ENCODE measurements at places on chromosomes 6 and 20.

DNA sequence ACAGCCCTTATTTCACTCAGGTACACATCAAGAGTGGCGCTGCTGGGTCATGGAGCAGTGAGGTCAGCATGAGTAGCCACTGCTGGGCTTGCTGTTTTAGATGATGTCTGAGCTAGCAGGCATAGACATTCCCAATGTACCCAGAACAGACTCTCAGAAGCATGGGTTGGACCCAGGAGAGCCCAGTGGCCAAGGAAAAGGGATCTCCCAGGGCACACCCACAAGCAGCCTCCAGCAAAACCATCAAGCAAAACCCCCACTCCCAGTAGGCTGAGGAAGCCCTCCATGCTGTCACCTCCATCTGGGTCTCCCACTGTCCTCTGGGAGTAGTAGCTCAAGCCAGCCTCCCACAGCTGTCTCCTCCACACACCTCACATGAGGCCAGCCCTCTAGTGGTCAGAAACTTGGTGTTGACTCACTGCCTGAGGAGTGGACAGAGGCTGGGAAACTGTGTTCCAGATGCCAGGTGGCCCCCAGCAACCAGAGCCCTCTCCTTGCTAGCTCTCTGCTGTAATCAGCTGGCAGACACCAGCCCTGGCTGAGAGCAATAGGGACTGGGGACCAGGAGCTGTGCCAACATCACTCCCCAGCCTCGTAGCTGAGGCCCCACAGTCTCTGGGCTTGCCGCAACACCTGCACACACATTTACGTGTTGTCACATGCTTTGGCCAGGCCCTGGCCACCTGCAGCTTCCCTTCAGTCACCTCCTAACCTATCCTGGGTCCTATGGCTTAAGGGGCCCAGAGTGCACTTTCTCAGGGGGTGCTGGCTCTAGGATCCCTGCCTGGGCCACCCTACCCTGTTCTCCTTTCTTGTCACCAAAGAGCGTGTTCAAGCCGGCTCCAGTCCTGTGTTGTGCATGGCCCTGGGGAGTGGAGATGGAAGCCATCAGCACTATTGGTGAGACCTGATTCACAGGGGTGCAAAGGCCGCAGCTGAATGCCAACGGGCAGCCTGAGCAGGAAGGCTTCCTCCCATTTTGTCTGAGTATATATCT is 1.9 kb upstream of the AP5S1 start:
- DNase-seq, result no peak

DNA sequence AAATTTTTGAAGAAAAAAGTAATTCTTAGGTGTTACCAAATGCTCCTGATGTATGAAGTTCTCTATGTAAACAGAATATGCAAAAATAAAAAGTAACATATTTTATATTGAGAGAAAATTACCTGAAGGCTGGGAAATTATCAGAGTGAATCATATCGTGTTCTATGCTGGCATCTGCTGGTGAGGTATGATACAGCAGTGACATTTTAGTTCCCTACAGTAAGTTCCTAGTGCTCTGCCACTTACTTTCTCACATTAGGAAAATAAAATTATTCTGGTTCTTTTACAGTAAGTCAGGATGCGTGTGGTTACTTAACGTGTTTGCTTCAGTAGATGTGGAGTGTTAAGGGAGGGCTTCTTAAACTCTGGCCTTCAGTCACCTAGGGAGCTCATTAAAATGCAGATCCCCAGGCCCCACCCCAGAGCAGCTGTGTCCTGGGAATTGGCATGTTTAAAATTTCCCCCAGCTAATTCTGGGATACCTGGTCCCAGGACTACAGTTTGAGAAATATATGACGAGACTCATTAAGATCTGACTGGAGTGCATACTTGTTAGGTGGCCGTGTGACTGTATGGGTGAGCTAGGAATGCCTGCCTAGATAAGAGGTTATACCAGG is 3.2 kb downstream of the ACTR5 start:
- DNase-seq, result no peak

GRCh38 chr6:170114956-170115855 is 175.7 kb downstream of the DLL1 start:
- DNase-seq, result peak; percentile 53

- DNase-seq, result no peak
These were observed 270.7 kb upstream of the TAB2 start for GRCh38 chr6:149046822-149047246.

GRCh38 chr20:64194269-64194668 is 30.0 kb downstream of the MYT1 start:
- no peak for DNase-seq

GRCh38 chr6:68691120-68691519 is 56.0 kb downstream of the ADGRB3 start:
- DNase-seq, result no peak

DNA sequence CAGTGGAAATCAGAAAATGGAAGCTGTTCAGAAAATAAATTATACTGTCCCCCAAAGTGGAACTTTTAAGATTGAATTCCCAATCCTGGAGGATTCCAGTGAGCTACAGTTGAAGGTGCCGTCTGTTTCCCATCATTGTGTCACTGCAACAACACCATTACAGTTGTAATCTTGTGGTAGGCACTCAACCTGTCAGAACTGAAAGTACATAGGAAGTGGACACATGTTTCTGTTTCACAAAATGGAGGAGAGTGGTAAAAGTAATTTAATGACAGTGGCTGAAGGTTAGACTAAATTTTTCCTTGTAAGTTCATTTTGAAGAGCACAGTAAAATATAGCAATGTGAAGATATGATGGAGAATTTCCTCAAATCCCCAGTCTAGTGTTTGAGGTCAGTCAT is 70.0 kb downstream of the CD109 start:
- no peak for DNase-seq

GRCh38 chr6:73382462-73383113 is 12.0 kb upstream of the DDX43 start:
- DNase-seq, result no peak

DNA sequence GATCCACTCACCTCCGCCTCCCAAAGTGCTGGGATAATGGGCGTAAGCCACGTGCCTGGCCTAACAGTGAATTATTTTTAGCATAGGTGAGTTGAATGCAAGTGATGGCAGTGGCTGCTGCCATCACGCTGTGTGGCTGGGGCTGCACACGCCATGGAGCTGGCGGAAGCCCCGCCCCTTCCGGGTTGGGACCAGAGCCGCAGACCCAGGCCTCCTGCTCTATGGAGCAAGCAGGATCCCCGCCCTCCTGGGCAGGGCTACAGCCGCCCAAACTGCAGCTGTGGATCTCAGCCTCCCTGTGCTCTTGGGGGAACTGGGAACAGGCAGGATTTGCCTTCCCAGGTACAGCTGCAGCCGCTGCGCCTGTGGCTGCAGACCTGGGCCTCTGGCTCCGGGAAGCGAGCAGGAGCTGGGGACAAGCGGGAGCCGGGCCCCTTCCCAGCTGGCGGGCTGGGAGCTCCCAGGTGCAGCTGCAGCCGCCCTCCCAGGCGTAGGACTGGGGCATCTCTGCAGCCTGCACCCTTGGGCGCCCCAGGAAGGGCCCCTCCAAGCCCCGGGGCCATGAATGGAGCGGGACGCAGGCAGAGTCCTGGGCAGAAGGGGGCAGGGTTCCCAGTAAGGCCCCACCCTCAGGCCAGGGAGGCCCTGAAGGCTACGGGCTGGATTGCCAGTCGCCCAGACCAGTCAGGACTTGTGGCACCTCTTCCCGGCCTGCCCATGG is 30.9 kb upstream of the SLA2 start:
- DNase-seq, result no peak

- DNase-seq, result no peak
These were observed 10.9 kb downstream of the NINL start for GRCh38 chr20:25574411-25574810.

- DNase-seq, result peak; percentile 69
These were observed 73.1 kb downstream of the OR2B2 start for GRCh38 chr6:27838945-27839625.

DNA sequence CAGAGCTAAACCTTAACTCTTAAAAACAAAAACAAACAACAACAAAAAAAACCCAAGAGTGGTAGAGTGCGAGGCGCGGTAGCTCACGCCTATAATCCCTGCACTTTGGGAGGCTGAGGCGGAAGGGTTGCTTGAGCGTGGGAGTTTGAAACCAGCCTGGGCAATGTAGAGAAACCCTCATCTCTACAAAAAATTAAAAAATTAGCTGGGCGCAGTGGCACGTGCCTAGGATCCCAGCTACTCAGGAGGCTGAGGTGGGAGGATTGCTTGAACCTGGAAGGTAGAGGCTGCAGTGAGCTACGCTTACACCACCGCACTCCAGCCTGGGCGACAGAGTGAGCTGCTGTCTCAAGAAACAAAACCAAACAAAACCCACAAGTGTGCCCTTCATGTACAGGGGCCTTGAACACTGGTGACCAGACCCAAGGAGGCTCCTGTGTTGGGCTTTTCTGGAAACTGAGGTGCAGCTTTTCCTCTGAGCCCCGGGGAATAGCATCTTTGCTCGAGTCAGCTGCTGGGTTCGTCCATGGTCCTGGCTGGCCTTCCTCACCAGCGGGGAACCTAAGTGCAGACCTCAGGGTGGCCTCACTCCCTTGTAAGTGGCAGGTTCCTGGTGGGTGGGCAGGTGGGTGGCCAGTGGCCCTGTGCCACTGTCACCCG is 39.9 kb downstream of the PYGB start:
- DNase-seq, result no peak

DNA sequence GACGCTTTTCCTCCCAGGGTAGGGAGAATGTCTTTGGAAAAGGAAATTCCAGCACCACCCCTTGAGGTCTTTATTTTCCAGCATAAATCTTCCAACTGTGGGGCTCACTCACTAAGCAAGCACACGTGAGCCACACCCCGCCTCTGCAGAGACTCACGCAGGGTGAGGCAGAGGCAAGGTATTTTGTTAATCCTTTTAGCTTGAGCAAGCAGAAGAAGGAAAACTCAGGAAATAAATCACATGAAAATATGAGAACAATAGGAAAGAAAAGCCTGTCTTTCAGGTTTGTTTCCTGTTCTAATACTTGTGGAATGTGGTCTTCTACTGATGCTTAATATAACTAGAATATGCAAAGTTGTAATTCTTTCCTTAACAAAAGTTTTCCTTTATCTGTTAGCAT is 4.1 kb upstream of the PHACTR2 start:
- DNase-seq, result no peak

- DNase-seq, result no peak
These were observed 5.7 kb downstream of the PACRG start for GRCh38 chr6:162733489-162733888.

- no peak for DNase-seq
These were observed 63.9 kb upstream of the MPC1 start for GRCh38 chr6:166446567-166447065.

GRCh38 chr6:34949636-34950035 is 60.6 kb downstream of the ANKS1A start:
- DNase-seq, result no peak

GRCh38 chr20:42639140-42639539 is 550.6 kb downstream of the PTPRT start:
- DNase-seq, result no peak

- DNase-seq, result no peak
These were observed 150.7 kb upstream of the SYNDIG1 start for GRCh38 chr20:24318569-24319352.

GRCh38 chr20:6665621-6666355 is 101.7 kb upstream of the BMP2 start:
- no peak for DNase-seq

- DNase-seq, result no peak
These were observed 10.2 kb downstream of the RPRD1B start for GRCh38 chr20:38043512-38044300.

All from tibial artery (tissue), 4 donors.